Panc1 (cell line): ENCODE measurements at places on chromosomes 1 and 21.

- no peak for DNase-seq
These were observed 15.1 kb downstream of the THEMIS2 start for GRCh38 chr1:27887215-27888021.

DNA sequence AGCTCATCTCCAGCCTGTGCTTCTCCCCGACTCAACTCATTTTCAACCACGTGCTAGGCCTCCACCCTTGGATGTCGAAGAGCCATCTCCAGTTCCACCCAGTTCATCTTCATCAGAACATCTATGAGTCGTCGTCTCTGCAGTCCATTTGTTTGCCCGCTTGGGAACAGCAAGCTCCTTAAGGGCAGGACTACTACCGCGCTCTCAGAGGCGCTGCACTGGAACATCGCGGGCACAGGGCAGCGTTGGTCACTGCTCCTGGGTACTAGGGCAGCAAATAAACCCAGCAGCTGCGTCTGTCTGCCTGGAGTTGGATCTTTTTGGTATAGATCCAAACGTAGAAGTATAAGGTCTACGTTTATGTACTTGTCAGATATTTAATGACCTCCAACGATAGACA lies 478 bp upstream of the PRDM2 start:
- no peak for DNase-seq

- DNase-seq = no peak
These were observed 118.4 kb downstream of the HIVEP3 start for GRCh38 chr1:41800311-41800829.

- no peak for DNase-seq
These were observed at the start of gene ERICH3 for GRCh38 chr1:74673351-74674111. ERICH3 (minus strand) TSS chr1:74673792; CDS start chr1:74673519, 273 bp downstream.
